ENCODE measurements at places on chromosomes 3 and 15.

GRCh38 chr3:64082961-64083541 lies 59.8 kb upstream of the PSMD6 start:
- no peak for ATAC-seq

- ATAC-seq, result no peak
These were observed 50.4 kb upstream of the LARS2 start for GRCh38 chr3:45337839-45338470.

GRCh38 chr3:197222937-197223370 lies 75.5 kb downstream of the DLG1 start:
- ATAC-seq, result no peak

DNA sequence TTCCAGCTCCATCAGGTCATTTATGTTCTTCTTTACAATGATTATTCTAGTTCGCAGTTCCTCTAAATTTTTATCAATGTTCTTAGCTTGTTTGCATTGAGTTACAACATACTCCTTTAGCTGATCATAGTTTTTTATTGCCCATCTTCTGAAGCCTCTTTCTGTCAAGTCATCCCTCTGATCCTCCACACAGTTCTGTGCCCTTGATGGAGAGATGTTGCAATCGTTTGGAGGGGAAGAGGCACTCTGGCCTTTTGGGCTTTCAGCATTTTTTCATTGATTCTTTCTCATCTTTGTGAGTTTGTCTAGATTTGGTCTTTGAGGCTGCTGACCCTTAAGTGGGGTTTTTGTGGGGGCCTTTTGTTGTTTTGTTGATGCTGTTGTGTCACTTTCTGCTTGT lies 234.6 kb upstream of the CBLB start:
- no peak for ATAC-seq

DNA sequence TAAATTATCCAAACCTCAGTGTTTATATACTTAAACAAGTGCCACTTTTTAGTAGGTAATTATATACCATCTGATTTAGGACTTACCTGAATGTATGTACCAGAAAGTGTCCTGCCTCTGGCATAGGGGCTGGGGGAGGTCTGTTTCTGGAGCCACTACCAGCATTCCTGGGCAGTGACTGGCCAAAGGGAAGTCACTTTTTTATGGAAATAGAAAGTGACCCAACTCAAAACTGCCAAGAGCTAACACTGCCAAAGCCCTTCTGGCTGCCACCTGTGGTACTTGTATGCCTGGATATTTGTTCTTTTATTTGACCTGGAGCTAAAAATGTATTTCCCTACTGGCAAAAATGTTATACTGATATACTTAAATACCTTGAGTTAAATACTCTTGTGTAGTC lies 42.7 kb downstream of the ESYT3 start:
- no peak for ATAC-seq

DNA sequence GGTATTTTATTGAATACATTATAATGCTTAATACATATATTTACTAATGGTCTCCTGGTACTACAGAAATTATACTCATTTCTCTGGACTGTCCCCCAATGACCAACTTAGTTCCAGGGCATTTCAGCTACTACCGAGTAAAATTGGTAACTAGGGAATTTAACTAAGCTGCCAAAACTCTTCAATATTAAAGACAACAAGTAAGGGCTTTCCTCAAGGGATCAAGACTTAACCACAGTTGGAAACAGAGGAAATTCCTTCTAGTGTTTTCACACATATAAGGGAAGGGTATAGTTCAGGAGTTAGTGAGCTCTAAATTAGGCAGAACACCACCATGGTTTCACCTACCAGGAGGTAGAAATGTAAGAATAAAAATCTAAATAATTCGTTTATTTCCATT lies 357.4 kb downstream of the TBL1XR1 start:
- ATAC-seq, result no peak

DNA sequence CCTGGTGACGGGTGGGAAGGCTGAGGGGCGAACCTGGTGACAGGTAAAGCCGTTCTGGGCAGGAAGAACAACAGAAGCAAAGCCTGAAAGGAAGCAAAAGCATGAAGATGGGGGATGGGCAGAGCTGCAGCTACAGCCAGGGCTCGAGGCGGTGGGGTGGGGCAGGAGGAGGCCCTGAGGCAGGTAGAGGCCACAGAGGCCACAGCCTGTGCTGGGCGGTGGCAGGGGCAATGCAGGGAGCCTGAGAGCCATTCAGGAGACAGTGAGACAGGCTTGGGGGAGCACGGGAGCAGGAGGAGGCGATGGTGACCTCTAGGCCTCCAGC lies 8.2 kb downstream of the PCSK6 start:
- no peak for ATAC-seq

DNA sequence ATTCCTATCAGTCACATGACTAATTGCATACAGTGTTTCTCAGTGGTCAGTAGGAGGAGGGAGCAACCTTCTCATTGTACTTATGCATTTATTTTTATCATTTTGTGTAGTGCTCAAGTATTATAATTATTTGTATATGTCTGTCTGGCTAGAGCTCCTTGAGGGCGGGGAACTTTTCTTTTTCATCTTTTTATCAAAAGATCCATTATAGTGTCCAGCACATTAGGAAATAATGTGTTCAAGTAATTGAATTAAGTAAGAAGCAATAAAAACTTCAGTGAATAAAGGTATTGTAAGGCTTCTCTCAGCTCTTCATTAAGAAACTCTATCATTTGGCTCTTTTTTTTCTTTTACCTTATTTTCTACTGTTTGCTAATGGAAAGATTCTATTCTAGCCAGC lies 18.8 kb downstream of the FGF7 start:
- no peak for ATAC-seq

GRCh38 chr3:101219842-101220560 lies 100.4 kb downstream of the IMPG2 start:
- no peak for ATAC-seq

DNA sequence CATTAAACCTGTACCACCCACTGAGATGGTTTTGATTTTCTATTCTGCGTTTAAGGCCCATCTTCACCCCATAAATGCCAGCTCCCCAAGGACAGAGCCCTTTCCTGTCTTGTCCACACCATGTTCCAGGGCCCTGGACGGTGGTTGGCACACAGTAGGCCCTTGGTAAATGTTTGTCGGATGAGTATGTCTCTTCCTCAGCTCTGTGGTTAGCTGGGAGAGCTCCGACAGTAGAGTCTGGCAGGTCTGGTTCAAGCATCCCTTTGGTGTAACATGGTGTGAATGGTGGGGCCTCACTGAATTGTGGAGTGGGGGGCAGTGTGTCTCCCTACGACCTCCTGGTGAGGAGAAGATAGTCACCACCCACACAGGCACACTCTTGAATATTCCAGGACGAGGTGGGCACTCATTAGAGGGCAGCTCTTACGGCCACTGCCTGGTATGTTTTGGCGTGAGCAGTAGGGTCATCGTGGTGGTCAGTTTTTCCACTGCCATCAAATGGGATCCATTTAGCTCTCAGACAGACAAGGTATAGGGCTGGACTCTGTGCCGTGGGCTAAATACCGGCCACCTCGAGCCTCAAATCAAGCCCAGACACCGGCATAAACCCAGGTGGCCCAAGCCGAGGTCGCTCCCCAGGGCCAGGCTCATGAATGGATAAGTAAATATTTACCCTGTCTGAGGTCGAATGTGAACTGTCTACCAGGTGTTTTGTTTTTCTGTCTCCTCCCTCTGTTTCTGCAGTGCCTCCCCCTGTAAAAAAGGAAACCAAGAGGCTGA lies 61.3 kb downstream of the SMAD3 start:
- ATAC-seq, result no peak

DNA sequence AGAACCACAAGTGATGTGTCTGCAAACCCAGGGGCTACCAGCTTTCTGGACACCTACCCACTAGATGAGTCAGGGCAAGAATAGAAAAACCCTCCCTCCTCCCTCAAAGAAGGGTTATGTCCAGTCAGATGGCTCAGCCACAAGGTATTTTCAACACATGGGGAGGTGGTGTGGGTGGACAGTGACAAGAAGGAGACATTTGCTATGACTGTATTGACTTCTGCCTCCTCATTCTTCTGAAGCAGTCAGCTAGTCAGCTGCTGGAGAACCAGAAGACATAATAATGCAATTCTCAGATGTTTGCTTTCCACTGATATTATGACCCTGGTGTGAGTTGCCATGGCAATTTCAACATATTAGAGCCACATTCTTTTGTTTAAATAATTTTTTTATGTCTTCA lies 66.7 kb upstream of the GOLGA8B start:
- peak; percentile 66 for ATAC-seq

DNA sequence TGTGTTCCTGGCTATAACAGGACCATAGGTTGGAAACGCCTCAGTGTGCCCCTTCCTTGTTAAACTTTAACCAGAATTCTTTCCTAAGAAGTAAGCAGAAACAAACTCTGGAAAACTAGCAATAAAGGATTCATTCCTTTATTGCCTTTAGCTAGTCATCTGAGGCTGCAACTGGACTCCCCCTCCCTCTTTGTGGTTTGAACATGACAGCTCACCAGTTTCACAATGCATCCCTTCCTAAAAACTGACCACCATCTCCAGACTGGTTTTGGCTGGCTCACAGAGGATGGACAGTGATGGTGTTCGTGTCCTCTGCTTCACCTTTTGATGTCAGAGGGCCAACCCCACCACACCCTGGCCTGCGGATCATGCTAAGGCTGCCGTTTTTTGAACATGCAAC lies 27.9 kb upstream of the TGFBR2 start:
- peak; percentile 56 for ATAC-seq

DNA sequence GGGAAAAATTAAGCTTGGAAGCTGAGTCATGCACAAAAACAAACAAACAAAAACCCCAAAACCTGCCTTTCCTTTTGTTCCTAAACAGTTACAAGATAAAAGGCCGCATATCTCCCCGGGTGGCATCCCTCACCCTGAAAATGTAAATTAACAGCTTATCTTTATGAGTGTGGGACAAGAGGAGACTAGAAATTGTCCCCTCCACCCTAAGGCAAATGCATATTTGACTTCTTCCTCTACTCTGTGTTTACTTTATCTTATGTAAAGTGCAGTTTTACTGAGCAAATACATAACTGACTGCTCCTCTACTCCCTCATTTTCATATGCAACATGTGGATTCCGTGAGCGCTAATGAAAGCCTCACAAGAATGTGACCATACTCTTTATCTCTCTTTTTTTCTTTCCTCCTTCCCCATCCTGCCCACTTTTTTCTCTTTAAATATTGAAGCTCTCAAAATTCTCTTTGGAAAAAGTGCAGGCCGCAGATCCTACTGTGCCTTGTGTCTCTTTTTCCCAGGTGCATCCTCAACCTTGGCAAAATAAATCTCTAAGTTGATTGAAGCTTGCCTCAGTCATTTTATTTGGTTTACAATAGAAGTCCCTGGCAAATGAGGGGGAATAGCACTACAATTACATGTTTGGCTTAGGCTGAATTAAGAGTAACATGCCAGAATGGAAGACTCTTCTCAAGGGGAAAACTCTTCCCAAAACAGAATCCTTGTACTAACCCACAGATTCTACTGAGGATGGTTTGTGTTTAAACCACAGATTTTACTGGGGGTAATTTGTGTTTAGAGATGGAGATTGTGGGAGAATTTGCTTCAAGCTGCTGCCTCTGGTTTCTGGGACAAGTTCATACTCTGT lies 72.7 kb upstream of the WDR72 start:
- no peak for ATAC-seq
